ENCODE measurements at places on chromosomes 6 and 20.

DNA sequence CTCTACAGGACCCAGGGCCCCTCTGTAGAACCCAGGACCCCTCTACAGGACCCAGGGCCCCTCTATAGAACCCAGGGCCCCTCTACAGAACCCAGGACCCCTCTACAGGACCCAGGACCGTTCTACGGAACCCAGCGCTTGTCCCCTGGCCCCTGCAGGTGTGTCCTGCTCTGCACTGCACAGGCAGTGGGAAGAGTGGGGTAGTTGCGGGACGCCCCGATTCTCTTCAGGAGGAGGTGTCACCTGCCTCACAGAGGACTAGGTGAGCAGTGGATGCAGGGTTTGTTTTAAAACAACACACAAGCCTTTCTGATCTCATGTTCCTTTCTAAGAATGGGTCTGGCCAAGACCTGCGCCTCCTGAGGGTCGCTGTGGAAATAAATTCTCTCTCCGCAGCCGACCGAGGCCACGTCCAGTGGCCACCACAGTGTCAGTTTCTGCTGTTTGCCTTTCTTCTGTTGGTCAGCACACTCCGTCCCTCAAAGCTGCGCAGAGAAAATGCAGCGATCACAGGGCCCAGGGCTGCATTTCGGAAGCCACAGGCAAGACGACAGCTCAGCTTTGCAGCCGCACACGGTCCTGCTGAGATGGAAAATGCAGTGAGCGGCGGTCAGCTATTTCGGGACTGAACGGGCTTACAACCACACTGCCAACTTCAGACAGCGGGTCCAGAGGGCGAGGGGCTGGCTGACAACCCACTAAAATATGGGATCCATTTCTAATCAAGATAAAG is 135.2 kb downstream of the DLL1 start:
- DNase-seq: no peak

DNA sequence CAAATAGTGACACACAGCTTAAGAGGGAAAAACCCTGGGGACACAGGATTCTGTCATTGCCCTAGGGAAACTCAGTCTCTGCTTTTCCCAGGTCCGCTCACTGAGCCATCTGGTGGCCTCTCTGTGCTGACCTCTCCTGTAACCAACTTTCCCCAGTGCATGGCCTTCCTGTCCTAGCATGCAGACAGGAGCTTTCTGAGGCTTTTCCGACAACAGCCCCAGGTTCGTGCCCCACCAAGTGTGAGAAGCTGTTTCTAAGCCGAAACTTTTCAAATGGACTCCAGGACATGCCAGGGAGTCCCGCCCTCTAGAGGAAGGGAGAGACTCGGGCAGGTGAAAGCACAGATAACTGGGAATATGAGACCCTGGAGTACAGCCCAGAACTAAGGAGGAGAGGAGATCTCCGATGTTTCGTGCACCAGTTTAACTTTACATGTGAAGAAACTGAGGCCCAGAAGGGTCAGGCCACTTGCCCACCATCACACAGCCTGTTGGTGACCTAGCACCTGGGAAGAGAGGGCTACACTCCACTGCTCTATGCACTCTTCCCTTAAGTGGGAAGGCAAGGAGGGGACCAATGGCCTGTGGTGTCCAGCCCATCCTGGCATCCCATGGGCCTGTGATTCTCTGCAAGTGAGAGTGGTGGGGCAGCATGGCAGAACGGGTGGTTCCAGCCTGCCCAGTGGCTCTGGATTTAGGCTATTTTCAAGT is 46.2 kb downstream of the RPP40 start:
- peak; percentile 14 for DNase-seq

DNA sequence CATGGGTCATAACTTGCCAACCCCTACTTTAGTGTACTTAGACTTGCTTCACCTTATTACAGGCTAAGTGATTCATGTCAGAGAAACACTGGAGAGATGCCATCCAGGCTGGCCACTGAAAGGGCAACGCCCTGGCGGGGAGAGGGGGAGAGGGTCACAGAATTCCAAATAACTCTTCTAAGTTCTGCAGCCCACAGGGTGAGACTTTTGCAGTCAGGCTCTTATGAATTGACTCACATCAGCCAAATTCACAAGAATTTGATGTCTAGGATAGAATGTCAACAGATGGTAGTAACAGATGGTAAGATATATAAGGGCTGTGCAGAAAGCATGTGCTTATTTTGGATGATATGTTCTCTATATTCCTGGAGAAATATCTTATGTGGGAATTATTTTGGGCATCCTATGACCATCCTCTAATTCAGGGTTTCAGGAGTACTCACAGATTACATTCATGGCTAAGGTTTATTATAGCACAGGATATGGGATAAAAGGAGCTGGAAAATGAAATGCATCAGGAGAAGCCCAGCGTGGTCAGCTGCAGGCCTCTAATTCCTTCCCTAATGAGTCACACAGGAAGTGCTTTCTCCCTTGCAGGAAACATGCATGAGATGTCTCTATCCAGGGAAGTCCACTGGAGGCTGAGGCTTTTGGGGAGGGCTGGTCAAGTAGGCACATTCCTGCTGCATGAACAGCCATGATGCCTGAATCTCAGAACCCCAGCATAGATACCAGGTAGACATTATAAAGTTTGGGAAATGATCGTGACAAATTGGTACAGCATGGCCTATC is 58.7 kb upstream of the RIN2 start:
- peak; percentile 31 for DNase-seq

- DNase-seq: no peak
Measured at GRCh38 chr6:44481056-44481455, 93.5 kb downstream of the CDC5L start.

DNA sequence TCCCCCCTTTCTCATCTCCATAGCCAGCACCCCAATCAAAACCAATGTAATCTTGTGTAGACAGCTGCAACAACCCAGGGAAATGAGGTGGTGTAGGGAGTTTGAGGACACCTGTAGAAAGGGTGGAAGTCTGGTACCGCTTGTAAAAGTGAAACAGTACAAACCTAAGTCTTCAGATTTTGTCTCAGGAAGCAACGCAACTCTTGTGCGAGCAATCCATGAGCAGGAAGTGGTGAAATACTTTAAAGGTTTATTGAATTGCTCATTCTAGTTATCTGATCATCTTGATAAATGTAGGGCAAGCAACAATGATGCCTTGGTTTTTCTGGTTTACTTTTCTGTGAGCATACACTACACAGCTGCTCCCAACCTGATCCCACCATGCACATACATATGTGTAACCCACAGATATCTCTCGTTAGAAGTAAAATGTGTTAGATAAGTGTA is 71.1 kb upstream of the THEMIS start:
- DNase-seq: no peak

DNA sequence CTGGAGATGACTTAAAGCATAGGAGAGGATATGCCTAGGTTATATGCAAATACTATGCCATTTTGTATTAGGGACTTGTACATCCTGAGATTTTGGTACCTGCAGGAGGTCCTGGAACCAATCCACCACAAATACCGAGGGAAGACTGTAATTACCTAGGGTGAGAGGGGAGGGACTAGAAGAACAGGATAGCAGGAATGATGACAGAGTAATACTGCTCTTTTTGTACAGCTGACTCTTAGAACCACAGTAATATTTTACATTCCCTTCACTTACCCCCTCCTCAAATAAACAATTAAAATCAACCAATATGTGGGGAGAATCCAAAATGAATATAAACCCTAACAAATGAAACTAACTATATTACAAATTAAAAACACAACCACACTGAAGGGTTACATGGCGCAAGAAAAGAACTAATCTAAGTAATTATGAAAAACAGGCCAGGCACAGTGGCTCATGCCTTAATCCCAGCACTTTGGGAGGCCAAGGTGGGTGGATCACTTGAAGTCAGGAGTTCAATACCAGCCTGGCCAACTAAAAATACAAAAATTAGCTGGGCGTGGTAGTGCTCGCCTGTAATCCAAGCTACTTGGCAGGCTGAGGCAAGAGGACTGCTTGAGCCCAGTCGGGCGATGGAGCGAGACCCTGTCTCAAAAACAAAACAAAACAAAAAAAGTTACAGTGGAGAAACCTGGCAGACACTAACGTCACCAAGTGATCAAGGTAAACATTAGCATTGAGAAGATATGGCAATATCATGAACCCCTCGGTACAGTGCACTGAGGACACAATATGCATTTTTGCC is 37.1 kb downstream of the MAP1LC3A start:
- no peak for DNase-seq

DNA sequence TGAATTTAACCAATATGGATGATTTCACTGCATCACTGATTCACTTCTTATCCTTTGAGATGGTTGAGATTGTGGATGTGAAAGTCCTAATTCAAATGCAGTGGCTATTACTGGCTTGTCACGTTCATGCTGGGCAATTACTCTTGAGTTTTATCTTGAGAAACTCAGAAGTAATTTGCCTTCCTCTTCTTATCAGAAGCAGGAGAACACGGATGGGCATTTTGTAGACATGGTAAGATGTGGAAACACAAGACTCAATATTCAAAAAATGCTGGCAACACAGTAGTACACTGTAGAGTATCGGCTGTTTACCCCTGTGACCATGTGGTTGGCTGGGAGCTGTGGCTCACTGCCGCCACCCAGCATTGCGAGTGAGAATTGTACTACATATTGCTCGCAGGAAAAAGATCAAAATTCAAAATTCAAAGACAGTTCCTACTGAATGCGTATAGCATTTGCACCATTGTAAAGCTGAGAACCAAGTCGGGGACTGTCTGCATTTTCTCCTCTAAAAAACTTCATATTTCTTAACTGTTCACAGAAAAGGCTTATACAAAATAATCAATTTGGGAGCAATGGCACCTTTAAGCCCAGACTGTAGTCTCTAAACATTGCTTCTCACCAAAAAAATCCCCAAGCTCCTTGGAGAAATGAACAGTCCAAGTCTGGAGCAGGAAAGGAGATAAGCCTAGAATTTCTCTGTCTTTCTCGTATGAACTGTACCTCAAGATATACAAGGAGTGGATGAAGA is 61.9 kb upstream of the ELOVL5 start:
- DNase-seq: peak; percentile 47

GRCh38 chr6:3899061-3899460 is 49.9 kb downstream of the FAM50B start:
- no peak for DNase-seq

DNA sequence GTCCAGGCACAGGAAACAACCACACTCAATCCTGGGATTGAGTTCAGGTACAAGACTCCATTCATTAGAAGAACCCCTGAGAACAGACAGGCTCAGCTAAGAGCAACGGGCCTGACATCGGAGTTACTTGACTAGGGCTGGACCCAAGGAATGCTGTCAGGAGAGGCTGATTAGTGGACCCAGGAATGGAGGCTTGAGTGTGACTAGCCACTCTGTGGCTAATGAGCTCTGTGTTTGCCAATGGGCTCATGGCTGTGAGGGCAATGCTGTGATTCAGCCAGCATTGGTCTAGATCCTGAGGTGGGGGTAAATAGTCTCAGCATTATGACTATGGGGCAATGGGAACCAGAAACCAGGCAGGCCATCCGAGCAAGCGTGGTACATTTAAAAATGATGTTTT is 71.8 kb downstream of the RIOK1 start:
- no peak for DNase-seq

GRCh38 chr20:61808447-61808846 is 257.2 kb downstream of the TAF4 start:
- no peak for DNase-seq

- DNase-seq: no peak
Measured at GRCh38 chr6:85390775-85391174, 59.1 kb upstream of the NT5E start.

DNA sequence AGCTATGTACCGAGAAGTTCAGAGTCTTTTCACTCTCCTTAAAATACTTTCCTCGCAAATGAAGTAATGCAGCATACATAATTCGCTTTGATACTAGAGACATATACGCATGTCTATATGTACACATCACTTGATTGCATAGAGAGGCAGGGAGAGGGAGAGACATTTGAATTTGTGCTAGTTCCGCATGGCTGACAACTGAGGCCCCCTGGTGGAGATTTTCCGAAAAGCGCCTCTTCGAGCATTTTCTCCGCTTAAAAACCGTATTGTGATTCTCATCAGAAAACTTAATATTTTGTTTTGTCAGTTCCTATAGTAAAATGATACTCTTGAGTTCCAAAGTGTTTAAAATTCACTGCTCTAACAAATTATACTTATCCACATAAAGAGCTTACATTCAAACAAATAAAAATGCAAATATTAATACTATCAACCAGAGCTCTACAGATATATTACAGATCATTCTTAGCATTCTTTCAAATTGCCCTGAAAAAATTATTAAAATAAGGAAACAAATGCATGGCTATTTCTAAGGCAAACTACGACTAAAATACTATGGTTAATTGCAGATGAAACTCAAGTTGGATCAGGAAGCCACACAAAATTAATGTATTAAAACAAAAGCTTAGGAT is 637 bp downstream of the MYLK4 start:
- peak; percentile 52 for DNase-seq

GRCh38 chr6:100808638-100809275 is 72.4 kb downstream of the ASCC3 start:
- no peak for DNase-seq

GRCh38 chr6:54156650-54157250 is 45.5 kb downstream of the MLIP start:
- no peak for DNase-seq

DNA sequence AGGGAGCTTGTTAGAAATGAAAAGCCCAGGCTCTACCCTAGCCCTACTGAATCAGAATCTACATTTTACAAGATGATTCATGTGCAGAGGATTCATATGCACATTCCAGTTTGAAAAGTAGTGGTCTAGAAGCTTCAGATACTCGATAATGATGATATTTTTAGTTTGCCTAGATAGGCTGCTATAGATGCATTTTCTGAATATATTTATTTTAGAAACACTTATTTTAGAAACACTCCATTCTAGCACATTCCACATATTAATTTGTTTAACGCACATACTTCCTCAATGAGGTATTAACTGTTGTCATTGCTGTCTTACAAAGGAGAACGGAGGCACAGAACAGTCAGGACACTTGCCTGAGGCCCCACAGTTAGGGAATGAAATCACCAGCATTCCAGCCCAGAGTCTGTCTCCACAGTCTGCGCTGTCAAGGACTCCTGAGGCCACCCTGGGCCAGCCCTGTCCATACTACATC is 64.4 kb downstream of the SNAP25 start:
- no peak for DNase-seq

DNA sequence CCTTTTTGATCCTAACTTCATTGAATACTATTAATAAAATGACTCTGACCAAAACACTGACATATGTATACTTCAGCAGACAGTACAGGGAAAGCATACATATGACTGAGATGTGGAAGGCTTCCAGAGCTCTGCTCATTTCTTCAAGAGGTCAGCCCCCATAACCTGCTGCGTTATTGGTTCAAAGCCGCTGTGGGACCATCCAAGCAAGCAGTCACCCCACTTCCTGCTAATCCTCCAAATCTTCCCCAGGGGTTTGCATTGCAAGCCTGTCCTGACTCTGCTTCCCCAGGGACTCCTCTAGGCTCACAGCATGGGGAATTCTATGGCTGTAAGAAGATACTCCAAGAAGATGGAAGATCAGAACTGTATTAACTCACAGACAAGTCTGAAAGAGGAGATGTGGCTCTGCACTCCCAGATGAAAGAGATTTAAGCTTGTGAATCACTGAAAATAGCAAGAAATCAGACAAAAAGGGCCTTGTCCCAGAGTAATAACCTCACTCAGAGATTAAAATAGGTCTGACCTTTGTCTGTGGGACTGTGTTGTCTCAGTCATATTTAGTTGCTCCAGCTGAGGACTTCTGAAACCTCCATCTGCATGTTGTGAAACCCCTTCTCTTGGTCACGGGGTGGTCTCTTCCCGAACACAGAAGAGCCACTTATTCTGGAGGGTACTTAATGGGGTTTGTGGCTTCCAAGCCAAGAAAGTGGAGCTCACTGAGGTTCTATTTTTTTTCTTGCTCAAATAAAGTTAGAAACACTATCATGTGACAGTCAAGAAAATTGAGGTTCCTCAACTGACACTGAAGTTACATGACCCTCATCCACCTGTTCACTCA is 101.5 kb upstream of the MARCKS start:
- no peak for DNase-seq

- DNase-seq: no peak
Measured at GRCh38 chr6:151813858-151814257, 6.4 kb downstream of the ESR1 start.
